ENCODE measurements at places on chromosomes 13 and 19.

DNA sequence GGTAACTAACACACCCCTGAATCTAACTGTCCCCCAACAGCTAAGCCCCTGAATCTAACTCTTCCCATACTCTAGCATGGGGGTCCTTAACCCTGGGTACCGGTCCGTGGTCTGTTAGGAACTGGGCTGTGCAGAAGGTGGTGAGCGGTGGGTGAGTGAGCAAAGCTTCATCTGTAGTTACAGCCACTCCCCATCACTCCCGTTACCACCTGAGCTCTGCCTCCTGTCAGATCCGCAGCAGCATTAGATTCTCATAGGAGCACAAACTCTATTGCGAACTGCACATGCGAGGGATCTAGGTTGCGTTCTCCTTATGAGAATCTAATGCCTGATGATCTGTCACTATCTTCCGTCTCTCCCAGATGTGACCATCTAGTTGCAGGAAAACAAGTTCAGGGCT is 6.2 kb upstream of the PHLDB3 start:
- DNase-seq = no peak

GRCh38 chr19:4722671-4723594 is 709 bp downstream of the DPP9 start:
- DNase-seq = peak; percentile 58

- no peak for DNase-seq
These were observed 79.2 kb downstream of the UBL3 start for GRCh38 chr13:29771247-29771646.

DNA sequence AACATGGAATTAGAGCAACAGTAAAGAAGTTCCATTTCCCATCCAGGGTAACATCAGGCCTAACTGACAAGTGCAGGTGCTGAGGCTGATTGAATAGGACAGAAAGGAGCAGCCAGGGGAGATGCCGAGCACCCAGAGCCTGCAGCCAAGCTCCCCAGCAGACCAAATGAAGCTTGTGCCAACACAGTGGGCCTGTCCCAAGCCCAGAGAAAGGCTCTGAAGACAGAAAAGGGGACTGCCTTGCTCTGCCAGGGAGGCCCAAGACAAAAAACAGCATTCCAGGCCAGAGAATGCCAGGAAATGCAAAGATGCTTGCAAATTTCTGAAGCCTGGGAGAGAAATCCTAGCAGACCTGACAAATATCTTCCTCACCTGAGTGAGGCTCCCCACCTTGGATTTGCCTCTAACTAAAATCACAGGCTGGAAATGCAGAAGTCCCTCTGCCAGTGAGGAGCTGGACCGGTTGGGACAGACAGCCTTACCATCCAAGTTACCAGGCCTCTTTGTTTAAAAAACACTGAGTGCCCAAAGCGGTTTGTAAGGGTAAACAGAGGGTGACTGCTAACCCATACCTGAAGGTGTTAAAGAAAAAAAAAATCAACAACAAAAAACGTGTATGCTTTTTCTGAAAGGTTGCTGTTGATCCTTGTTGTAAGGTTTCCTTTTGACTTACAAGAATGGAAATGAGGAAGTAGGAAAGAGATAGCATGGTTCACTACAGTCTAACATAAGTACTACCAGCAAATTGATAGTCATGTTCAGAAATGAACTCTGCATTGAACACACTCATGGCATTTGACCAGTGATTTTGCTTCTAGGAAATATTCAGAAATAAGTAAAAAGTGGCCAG is 11.8 kb upstream of the HMGB1 start:
- no peak for DNase-seq

DNA sequence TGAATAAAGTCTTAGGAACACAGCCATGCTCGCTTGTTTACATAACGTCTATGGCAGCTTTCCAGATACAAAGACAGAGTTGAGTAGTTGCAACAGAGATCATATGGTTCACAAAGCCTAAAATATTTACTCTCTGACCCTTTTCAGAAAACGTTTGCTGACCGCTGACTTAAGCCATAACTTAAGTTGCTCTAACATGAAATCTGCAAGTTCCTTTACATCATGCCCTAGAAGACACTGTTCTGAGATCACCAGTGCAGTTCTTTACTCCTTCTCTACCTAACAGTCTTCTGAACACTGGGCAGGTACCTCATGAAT is 166.4 kb downstream of the DCLK1 start:
- no peak for DNase-seq

GRCh38 chr13:29324601-29325000 is 270.9 kb downstream of the SLC7A1 start:
- DNase-seq = no peak

DNA sequence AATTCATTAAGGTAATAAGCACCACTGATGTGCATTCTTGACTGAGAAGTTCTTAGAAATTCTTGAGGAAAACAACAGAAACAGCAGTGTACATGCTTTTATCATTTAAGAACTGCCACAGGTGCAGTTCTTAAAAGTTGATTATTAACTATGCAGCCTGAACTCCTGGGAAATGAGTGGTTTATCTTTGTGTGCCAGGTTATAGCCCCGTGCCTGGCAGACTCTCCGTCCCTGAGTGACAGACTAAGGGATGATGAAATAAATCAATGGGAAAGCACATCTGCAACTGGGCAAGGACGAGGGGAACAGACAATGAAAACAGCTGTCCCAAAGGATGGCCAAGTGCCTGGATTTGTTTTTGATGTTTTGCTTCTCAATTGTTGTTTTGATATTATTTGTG is 84.4 kb upstream of the SPATA13 start:
- no peak for DNase-seq

DNA sequence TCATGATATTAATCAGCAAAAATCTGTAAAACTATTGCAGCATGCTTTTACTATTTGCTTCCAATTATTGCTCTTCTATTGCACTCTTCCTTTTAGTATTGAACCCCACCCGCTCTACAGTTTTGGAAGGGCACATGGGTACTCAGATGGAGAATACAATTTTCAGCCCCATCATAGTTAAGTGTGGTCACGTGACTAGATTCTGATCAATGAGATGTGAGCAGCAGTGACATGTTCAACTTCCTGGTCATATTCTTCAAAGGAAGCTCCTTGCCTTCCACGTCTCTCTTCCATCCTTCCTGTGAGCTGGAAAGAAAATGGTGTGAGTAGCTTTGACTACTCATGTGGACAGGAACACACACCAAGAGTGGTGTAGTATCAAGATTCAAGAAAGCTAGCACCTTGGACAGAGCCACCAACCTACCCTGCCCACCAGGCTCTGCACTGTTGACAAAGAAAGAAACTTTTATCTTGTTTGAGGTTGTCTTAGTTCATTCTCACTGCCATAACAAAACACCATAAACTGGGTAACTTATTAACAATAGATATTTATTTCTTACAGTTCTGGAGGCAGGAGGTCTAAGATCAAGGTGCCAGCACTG is 3.8 kb upstream of the FGF14 start:
- DNase-seq = no peak

DNA sequence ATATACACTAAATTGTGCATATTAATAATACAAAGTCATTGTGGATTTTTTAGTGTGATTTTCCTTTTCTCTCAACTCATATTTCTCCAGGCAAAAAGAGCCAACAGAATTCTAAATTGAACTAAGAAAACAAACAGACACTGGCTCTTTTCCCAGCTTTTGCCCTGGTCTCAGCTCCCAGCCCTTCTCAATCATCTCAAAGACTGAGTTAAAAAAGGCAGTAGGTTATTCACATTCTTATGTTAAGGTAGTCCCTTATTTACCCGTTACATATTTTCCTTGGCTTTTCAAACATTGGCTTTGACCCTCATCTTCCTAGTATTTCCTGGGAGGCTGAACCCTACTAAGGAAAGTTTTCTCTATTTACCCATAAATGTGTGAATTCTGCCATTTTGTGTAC is 753.6 kb downstream of the LIG4 start:
- DNase-seq = no peak

GRCh38 chr19:17778968-17779929 is 15.7 kb upstream of the B3GNT3 start:
- DNase-seq = peak; percentile 85

DNA sequence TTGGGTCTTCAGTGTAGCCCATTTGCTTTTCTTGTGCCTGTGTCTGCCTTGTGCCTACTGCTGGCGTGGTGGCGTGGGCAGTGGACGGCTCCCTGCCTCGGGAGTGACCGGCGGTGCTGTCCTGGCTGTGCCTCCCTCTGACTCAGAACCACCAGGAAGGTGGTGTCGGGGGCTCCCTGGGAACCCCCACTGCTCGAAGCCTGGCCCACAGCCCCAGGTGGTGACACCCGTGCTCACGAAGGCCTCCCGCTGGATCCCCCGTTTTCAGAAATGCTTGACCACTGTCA is 5.1 kb upstream of the AMH start:
- DNase-seq = no peak

DNA sequence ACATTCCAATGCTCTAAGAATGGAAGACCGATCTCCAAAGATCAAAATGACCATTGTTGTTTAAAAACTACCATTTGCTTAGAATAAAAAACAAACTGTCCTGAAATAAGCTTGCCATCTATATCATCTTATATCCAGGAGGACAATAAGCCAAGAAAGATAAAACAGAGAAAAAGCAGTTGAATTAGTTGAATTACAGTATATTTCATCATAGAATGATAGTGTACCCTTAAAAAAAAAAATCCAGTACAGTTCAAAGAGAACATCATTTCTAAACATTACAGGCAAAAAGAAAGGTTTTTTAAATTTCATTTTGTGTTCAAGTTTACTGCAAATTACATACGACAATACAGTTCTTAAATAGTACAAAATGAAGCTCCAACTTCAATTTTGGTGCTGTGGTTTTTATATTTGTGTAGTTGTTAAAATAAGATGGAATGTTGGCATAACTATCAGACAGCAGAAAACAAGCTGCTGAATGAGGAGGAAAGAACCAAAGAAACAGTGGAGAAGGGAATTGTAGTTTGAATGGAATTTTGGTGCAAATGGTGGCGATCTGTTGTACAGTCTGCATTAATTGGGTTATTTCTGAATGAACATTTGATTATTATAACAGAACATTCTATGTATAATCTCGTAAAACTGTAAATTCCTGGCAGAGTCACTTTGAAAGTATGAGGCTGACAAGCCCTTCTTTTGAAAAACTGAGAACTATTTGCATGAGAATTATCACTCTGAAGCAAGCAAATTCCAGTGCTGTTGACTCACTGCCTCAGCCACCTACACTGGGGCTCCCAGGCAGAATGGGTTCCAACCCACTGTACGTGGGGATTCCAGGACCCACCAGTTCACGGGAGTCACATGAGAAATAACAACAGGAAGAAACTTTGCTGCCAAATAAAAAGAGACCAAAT is 37.7 kb downstream of the LHFPL6 start:
- DNase-seq = peak; percentile 16

- no peak for DNase-seq
These were observed 13.4 kb upstream of the GJB2 start for GRCh38 chr13:20206065-20206697.
